CD4-positive, alpha-beta T cell treated with Interleukin-17A for 1 hour (primary cell): ENCODE measurements at places on chromosomes 6 and 20.

DNA sequence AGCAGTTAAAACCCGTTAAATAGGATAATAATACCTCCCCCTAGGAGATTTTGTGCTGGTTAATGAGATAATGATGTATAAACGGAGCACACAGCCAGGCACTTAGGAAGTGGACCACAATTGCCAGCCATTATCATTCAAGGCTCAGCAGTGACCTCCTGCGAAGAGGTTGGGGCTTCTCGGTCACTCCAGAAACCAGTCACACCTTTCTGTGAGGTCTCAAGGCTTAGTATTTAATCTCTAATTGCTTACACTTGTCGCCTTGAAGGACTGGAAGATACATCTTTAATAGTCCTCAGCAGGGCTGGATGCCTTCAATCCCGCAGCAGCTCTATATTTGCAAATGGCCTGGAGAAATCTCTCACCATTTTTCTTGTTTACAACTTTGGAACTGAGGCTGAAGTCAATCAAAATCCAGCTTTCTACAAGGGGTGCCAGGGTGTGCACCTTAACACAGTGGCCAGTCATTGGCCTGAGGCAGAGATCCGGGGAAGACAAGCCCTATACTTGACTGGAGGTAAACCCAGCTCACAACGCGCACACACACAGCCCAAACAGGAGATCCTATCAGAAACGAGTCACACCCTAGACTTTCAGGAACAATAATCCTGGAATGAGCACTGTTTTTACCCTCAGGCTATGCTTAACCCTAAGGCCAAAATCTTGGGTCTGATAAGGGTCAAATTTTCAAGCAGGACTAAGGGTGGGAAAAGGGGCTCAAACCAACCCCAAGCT is 1.2 kb downstream of the POU5F1 start:
- DNase-seq, result no peak

DNA sequence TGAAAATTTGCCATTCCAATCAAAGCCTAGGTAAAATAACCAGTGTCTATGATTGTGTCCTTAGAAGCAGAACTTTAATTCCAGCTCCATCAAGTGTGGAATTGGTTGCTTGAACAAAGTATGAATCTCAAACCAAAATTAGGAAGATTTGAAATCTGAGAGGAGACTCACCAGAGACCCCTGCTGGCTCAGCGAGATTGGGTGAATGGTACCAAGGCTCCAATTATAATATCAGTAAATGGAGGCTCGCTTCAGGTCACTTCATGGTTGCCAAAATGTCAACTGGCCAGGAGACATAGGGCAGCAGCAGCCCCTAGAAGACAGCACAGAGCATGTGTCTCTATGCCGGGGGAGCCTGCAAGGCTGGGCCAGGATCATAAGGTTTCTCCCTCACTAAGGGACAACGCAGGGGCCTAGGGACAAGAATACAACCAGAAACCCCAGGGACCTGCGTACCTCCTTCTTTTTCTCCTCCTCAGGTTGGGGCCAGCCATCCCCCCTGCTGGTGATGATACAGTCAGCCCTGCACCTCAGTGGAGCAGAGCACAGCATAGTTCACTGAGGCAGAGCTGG is 14.0 kb downstream of the RBL1 start:
- DNase-seq, result peak; percentile 57

- DNase-seq, result no peak
These were observed 5.2 kb downstream of the UNC5CL start for GRCh38 chr6:41033776-41034175.

DNA sequence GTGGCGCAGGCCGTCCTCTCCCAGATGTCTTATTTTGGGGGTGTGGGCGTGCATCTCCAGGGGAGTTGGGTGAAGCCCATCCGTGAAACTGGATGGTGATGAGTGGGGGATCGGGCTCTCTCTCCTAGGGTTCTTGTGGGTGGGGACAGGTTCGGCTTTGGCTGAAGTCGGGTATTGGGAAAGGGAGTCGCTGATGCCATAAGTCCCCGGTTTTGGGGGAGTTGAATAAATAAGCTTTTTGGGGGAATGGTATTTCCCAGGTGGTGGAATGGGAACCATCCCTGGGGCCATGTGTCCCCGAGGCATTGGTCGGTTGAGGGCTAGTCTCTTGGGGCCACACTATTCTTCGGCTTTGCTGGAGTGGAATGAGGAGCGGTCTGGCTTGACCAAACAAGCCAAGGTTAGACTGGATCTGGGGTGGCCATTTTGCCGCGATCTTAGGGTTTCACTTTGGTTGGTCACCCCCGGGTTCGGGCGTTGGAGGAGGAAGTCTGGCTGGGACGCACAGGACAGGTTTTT is 481 bp downstream of the ZNF133 start:
- DNase-seq, result no peak

- DNase-seq, result peak; percentile 12
These were observed 33.7 kb upstream of the HIVEP1 start for GRCh38 chr6:11978169-11978987.

DNA sequence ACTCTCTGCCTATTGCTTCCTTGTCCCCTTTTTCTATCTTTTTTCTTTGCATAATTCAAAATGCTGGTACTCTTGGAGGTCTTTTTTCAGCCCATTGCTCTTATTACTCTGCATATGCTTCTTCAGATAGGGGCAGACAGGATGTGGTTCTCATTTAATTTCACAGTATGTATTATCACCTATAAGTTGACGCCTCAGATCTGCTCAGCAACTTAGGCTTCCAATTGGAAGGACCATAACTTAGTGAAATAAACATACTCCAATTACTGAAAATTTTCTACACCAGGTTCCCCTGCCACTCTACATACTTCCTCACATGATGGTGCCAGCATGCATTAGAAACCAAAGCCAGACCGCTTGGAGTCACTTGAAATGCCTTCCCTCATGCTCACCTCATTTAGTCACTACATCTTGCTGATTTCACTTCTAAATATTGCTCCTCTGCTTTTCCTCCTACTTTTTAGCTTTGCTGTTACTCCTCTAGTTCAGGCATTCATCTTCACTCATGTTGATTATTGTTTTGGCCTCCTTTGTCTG is 34.5 kb upstream of the AHI1 start:
- peak; percentile 5 for DNase-seq

DNA sequence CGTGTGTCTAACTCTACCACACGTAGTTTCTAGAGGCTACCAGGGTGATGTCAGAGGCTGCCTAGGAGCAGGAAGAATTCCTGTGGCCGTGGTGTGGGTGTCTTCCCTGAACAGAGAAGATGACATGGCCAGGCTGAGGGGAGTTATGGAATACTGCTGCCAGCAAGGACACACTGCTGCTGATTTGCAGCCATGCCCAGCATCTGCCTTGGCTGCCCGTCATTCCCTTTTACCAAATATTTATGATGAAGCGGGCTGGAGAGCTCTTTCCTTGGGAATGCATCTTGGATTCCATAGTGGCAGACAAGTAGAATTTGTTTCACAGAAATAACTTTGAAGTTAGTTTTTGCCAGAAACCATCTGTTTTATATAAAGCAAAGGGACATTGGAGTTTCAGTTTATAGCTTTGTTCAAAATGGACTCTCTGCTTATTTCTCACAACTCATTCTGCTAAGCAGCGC is 80.8 kb upstream of the VSTM2L start:
- no peak for DNase-seq

- no peak for DNase-seq
These were observed 399.3 kb downstream of the KHDRBS2 start for GRCh38 chr6:61886608-61887259.

DNA sequence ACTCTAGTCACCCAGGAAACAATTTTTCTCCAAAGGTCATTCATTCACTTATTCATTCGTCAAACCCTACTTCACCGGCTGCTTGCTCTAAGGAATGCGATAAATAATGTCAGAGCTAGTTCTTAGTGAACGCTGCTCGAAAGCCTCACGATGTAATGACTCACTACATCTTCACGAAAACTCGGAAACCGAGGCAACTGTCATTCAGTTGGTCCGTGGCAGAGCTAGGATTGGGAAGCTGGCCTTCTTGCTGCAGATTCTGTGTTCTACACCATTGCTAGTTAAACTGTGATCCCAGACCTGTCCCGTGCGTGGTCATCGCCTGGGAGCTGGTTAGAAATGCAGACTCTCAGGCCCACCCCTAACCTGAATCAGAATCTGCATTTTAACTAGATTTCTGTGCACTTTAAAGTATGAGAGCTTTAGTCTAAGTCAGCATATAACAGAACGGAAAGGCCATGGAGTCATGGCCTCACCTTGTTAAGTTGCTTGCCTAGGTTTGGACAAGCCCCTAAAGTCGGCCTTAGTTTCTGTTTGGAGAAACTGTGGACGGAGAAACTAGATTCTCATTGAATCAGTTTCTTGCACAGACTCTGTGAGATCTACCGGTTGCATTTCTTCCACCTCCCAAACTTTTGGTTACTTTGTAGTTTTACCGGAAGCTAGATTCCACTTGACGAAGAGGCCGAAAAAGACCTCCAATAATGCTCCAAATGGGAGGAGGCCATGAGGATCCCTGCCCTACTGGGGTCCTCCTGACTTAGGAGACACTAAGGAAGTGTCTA is 651 bp upstream of the CCND3 start:
- DNase-seq, result no peak

DNA sequence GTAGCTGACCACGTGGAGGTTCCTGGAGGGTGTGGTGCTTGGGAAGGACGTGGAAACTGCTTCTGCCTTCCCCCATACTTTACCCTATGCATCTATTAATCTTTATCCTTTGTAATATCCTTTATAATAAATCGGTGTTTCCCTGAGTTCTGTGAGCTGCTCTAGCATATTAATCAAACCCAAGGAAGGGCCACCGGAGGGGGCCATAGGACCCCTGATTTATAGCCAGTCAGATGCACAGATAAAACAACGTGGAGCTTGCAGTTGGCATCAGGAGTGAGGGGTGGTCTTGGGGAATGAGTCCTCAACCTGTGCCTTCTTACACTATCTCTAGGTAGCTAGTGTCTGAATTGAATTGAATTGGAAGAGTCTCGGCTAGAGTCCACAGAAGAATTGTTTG is 36.5 kb upstream of the TFAP2A start:
- no peak for DNase-seq

GRCh38 chr6:53910834-53911233 is 116.0 kb downstream of the LRRC1 start:
- no peak for DNase-seq

DNA sequence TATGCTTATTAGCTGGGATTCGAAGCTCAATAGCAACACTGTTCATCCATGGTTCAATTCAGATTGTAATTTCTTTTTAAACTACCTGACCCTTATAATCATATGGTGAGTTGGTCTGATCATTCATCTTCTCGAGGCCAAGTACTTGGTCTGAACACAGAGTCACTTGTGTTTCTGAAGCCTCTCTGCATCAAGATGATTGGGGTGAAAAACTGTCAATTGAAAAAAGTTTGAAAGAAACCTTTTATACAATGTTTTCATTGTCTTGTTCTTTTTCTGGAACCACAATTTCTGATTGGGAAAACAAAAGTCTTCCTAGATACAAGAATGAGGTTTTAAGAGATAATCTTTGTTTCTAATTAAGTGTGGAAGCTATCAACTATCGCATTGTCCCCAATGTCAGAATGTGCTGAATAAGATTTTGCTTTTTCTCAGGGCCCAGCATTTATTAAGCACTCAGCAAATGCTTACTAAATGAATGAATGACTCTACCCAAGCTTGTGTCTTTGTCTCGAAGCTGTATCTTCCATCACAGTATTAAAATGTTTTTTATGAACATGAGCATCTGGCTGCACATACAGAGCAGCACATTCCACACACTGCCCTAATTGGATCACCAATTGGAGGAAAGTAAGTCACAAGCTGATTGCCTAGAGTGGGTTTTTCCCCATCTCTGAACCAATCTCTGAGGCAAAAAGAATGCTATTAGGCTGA is 45.0 kb upstream of the MOXD1 start:
- no peak for DNase-seq

- no peak for DNase-seq
These were observed 1.8 kb downstream of the ECHDC1 start for GRCh38 chr6:127341471-127342202.

DNA sequence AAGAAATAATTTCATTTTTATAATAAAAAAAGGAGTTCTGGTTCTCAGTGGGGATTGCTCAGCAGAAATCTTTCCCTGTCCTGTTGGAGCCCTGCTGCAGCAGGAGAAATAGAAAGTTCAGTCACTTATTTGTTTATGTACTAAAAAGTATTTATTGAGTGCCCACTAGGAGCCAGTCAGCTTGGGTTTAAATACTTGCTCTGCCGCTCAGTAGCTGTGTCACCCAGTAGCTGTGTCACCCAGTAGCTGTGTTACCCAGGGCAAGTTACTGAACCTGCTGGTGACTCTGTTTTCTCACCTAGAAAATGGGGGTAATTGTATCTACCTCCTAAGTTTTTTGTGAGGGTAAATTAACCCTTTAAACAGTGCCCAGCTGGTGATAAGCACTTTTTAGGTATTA is 32.9 kb downstream of the FOXF2 start:
- no peak for DNase-seq

GRCh38 chr6:146803601-146804000 is 204.8 kb downstream of the ADGB start:
- DNase-seq, result no peak

DNA sequence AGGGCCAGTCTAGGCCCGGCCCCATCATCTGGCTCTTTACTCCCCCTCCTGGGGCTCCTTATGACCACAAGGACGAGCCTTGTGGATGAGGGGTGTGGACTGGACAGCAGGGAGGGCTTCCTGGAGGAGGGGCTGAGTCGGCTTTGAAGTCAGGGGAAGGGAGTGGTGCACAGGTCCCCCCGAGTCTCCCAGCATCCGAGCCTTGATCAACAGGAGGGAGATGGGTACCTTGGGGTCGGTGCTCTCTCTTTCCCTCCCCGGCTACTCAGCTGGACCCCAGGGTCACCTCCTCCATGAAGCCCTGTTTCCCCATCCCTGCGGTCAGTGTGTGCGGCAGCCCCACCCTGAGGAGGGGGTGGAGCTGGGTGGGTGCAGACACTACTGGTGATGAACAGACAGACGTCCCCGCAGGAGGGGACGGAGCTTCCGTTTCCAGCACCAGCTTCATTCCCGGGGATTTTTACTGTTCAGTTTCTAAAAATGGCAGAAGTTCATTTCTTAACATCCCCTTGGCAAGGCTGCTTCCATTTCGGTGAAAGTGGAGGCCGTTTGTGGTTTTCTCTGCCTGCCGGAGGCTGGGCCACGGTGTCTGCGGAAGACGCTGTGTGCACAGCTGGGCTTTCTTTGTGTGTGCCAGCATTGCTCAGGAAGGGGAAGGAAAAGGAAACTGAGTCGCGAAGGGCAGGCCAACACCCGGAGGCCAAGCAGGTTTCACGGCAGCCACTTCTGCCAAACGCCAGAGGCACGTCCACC is 19.6 kb downstream of the NTSR1 start:
- peak; percentile 10 for DNase-seq

DNA sequence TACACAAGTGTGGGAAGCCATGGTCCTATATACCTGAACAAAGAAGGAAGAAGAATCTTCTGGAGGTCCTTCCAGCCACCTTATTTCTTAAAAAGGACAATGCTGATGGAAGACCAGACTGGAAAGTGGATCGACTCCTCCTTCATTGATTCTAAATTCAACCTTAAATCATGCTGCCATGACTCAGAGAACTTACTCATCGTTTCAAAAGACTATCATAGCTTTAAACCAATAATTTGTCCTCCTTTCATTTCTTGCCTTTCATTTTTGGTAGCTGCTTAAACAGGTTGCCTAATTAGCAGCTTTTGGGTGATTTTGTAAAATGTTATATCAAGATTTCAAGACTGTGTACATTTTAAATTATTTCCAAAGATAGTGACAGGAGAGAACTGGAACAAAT is 60.8 kb downstream of the RTN4IP1 start:
- DNase-seq, result no peak

- DNase-seq, result no peak
These were observed 14.8 kb upstream of the TMEM244 start for GRCh38 chr6:129875610-129876520.
